Neural crest cell (in vitro differentiated cells): ENCODE measurements at places on chromosomes 7 and 10.

- no peak for DNase-seq
These were observed 278.5 kb downstream of the DNAJB6 start for GRCh38 chr7:157615101-157615817.

- DNase-seq: no peak
These were observed 166.8 kb upstream of the PFKP start for GRCh38 chr10:2900530-2900929.

DNA sequence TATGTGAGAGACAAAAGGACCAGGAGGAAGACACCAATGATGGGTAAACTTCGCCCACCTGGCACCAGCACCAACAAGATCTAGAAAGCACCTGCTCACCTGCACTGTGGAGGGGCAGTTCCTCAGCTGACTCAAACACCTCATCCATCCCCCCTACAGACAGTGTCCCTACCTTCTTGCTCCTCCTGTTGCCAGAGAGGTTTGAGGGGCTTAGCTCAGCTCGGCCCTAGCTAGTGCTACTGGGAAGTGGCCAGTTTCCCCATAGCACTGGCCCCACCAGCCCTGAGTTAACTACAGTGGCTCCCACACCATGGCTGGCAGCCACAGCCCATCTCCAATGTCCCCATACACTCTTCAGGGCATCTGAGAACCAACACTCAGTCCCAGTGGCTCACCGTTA, 70.8 kb downstream of the GRID1 start:
- DNase-seq: no peak

DNA sequence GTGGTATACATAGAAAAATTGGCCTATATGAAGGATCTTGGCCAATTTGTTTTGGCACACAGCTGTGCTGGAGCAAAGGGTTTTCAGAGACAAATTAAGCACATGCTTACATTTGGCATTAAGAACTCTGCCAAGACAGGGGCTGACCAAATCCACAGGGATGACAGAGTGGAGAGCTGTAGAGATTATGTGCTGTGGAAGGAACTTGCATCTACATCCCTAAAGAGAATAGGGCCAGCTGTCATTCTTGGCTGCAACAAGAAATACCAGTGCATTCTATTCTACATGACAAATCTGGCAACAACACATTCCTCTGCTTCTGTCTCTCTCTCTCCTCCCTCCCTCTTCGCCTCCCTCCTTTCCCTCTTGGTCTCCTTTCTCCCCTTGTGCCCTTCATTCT, 75.6 kb downstream of the POM121L12 start:
- no peak for DNase-seq

DNA sequence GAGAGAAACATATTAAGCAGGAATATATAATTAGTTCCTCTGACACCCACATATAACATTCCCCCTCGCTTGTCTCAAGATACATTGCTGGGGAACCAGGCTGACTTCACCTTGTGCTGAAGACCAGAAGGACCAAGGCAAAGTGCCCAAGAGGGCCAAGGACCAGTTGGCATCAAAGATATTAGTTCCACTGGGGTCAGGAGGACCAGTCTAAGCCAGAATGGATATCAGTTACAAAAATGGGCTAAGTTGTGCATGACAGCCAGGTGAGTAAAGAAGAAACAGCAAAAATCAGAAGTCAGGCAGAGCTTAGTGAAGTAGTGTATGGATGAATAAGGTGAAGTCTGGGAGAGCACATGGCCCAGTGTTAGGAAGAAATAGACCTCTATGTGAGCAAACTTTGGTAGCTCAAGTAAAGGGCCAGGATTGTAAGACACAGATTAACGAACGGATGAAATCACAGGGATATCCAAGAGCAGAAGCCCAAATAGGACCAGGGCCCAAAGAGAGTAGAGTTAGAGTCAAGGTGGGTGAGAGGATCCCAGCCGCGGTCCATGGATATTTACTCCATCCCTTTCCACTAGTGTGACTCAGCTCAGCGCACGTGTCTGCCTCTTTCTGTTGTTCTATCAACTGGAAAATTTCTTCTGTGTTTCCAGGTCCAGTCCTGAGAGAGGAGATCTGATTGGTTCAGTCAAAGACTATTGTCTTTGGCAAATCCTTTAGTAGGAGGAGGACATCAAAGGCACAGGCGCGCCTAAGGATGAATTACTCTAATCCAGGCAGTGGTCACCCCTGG, 5.0 kb downstream of the CALD1 start:
- DNase-seq: no peak

GRCh38 chr7:123846217-123846891, 1.4 kb downstream of the HYAL4 start:
- DNase-seq: no peak

DNA sequence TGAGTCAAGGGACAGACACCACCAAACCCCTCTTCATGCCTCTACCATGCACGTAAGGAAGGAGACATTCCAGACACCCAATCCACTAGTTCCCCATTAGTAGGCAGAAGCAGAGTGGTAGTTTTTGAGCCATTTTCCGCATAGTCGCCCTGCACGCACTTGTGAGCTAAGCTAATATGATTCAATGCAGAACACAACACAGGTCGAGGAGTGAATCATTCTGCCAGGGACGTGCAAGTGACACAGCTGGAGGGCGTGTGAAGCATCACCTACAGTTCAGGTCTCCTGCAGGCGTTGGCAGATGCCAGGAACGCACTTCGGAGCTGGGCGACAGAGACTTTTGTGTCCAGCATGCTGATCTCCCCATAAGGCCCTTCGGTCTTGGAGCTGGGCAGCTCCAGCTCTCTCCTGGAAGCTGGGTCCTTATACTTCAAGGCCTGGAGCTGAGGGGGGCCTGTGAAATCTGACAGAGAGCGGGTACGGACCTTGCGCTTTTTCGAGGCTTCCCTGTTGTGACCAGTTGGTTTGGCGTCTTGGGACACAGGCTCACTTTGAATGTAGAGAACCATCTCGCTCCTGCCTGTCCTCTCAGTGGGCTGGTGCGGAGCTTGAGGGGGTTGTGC, 102.4 kb downstream of the SVIL start:
- DNase-seq: no peak

DNA sequence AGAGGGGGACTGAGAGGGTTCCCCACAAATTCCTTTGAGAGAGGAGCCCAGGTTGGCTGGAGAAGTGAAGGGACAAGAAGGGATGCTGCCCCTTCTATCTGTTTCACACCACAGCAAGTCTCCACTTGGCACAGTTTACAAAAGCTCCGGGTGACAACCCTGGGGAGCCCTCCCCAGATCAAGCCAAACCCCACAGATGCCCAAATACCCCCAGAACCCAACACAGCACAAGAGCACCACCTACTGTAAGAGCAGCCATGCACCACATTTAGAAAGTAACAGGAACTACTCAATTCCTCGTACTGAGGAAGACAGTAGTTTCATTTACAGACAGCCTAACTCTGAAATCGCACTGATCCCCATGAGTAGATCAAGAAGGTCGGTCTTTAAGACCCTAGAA, 67.8 kb upstream of the ATP6V0A4 start:
- DNase-seq: no peak

GRCh38 chr7:114718861-114719260, 203.0 kb upstream of the MDFIC start:
- DNase-seq: no peak

DNA sequence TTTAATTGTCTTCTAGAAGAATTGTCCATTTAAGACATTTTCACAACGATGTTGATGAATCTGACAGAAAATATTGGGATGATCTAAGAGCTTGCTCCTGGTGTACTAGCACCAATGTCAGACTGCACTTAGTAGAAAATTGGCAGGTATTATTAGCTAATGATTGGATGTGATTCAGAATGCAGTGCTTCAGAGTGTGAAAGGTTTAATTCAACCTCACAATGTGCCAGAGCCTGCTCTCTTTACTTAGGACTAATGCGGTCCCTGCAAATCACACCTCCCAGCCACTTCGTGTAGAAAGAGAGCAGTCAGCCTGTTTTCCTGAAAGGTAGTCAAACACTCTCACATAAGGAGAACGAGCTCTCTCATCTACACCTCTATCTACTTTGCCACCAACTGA, 197.5 kb downstream of the ZNF438 start:
- no peak for DNase-seq

- no peak for DNase-seq
These were observed 242.6 kb upstream of the ZNF32 start for GRCh38 chr10:43891241-43891640.

- DNase-seq: no peak
These were observed 58.4 kb upstream of the WAPL start for GRCh38 chr10:86579883-86580520.

DNA sequence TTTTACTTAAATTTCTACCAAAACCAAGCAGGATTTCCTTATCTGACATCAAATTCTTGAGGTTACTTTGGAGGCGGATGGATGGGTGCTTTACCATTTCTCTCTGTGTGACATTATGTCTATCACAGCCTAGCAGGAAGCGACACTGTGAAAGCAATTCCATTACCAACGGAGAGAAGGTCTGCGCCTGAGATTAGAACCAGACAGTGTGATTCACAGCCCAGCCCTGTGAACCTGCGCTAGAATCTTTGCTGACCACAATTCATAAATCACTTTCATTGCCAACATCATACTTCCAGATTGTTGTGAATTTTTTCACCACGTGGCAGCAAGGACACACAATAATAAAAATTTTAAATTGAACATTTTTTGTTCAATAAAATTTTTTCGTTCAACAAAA, 126.5 kb downstream of the CUBN start:
- DNase-seq: no peak

GRCh38 chr7:22932896-22933295, 81.0 kb downstream of the HYCC1 start:
- DNase-seq: no peak
